ENCODE measurements at places on chromosomes 1 and 21.
A peak's percentile ranks its signal among the peaks of the same experiment; 100 is the strongest.

DNA sequence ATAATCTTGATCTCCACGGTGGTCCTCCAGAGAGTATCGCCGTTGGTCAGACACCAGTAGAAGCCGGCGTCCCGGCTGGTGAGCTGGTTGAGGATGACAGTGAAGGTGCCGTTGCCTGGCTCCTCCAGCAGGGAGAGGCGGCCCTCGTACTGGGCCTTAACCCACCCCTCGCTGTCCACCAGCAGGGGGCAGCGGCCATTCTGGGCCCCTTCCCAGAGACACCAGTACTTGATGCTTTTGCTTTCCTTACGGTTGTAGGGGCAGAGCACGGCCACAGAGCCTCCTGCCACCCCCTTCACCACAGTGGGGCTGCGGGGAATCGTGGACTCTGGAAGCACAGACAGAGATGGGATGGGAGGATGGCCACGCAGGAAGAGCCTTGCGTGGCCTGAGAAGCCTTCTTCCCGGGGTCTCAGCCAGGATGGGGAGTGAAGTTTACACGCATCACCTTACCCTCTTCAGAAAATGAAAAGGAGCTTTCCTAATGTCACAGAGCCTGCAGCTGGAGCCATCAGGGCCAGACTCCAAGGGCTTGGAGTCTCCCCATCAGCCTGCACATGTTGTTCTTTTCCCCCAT, 10.7 kb downstream of the PIGR start:
- no peak for DNase-seq

- DNase-seq = no peak
Measured at GRCh38 chr1:94648225-94649007, 106.9 kb upstream of the F3 start.

DNA sequence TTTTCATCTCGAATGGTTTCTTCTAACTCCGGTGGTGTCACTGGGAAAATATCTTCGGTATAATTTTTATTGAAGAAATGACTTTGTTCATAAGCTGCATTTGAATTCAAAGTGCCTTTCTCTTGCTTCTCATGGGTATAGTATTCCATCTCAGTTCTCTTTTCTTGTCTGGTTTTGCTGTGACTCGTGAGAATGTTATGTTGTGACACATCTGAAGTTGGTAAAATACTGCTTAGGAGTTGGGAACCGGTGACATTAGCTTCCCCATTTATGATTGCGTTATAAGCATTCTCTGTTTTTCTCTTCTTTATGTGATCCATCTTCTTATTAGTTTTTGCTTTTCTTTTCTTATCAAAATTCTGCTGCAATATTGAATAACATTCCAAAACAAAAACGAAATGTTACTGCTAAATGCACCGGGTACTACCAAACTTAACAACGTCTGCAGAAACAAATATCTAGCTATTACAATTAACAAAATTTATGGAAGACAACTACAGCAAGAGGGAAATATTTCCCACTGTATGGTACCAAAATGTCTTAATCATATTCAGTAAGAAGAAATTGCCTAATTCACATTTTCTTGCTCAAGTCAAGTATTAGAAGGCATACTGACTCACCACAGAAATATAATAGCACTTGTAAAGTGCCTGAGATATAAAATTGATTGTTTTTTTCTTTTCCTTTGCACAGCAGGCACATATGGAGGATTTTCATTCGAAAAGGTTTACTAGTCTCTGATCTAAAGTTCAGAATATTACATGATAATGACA, 15.5 kb downstream of the LRIF1 start:
- DNase-seq = no peak

GRCh38 chr1:210207597-210208450, 24.8 kb upstream of the SERTAD4 start:
- no peak for DNase-seq

DNA sequence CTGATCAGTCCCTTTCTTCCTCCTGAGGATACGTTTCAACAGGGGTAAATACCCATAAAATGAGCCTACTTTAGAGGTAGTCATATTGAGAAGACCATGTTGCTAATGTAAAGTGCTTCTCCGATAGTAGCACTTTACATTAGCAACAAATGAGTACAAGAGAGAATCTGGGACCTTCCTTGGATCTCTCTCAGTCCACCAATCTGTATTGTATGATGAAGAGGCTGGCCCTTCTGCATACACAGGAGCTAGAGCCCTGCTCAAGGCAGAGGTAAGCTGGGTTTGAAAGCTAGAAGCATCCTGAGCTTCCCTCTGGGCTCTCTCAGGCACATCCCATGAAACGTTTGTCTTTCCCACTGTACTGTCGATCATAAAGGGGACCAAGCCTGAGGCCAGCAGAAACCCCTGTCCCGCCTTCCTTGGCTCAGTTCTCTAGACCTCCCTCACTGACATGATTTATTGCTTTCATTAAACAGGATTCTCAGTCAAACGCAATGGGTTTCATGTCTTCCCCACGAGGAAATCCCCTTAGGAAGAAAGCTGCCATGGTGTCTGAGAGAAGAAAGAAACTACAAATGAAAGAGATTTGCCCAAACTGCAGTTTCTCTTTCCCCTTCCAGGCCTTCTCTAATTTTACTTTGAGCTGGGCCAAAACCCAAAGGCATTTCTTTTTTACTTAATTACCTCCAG, 62.8 kb upstream of the BCAR3 start:
- no peak for DNase-seq

DNA sequence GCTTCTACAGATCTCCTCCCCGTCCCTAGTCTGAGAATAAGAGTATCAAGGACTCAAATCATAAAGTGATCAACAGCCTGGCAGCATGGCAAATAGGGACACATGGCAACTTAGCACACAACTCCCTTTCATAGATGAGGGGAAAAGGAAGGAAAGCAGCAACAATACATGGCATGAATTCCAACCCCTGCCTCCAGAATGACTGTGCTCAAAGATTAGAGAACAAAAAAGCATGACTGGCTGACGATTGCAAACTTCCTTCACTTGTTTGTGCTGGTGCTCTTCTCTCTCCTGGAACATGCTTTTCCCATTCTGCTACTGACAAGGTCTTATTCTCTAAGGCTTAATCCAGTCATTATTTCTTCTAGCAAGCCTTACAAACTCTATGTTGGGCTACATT, 11.5 kb downstream of the KTI12 start:
- no peak for DNase-seq

DNA sequence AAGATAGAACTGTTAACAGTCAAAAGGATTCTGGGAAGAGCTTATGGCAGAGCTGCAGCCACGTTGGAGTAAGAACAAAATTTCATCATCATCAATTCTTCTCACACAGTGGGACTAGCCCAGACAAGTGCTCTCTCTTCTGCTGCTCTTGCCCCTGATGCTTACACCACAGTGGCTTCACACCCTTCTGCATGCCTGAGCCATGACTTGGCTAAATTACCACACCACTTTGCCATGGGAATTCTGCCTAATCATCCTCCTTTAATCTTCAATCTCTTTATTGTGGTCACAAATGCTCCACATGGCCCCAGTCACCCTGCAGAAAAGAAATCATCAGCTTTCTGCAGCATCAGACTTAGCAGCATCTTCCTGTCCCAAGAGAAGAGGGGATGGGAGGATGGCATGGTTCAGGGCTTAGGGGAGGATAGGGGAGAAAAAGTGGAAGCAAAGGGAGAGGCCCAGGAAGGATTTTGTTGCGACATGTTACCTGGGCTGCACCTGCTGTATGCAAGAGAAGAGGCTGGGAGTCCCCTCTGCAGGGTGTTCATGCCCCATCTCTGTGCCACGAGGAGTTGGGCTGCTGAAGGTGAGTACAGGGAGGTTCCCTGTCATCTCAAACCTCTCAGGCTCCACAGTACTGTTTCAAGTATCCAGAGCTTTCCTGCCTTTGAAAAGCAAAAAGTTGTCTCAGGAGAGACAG, 9.0 kb upstream of the RPTN start:
- no peak for DNase-seq

DNA sequence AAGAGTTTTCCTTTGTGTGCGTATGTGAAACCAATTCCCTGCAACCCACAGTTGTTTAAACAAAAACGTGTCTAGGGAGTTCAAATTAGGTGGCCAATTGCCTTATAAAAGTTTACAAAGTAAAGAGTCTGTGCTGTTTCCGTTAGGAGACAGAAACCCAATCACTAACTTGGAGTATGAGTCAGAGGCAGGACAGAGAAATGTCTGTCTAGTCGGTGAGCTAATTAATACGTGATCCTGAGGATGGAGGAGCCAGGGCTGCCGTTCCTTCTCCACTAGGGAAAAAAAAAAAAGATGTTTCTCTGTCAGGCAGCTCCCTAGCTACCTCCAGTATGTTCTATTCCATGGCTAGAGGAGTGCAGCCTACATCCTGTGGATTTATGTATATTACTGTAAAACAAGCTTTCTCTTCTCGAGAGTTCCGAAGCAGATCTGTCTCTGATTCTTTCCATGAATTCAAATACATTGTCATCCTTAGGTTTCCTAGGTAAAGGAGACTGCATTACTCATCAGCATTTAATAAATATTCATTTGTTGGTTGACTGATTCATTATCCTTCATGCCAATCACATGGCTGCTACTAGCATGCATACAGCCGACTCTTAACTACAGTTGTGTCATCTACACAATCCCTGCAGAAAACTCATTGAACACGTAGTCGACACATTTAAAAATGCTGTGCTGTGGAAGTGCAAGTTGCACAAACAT, 430.6 kb downstream of the KIF26B start:
- no peak for DNase-seq

DNA sequence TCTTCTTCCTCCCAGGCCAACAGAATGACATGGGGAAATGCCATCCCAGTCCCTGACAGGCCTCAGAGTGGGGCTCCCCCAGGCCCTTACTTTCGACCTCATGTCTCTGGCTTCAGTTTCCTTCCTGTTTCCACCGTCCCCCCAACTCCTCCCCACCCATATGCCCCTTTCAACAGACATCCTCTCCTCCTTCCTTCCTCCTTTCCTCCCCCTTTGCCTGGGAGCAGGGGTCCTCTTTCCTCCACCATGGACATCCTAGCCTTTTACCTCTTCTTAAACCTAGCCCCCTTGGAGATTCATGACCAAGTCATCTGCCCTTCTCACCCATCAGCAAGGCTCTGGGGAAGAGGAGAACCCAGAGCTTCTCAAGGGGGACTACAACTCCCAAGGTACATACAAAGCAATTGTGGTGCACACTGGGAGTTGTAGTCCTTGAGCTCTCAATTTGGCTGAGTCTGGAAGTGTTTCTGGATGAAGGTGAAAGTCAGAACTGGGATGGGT, 4.0 kb downstream of the ZBTB7B start:
- DNase-seq = no peak

DNA sequence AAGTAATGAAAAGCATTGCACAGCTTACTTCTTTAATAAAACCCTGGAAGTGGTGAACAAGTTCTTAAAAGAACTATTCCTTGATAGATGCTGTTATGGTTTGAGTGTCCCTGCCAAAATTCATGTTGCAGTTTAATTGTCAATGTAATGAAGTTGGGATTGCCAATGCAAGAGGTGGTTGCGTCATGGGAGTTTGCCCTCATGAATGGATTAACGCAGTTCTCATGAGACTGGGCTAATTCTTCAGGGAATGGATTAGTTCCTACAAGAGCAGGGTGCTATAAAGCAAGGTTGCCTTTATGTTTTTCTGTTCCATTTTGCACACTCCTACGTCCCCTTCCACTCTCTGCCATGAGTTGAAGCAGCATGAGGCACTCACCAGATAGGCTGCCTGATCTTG, 446.7 kb upstream of the B3GALT2 start:
- DNase-seq = no peak

DNA sequence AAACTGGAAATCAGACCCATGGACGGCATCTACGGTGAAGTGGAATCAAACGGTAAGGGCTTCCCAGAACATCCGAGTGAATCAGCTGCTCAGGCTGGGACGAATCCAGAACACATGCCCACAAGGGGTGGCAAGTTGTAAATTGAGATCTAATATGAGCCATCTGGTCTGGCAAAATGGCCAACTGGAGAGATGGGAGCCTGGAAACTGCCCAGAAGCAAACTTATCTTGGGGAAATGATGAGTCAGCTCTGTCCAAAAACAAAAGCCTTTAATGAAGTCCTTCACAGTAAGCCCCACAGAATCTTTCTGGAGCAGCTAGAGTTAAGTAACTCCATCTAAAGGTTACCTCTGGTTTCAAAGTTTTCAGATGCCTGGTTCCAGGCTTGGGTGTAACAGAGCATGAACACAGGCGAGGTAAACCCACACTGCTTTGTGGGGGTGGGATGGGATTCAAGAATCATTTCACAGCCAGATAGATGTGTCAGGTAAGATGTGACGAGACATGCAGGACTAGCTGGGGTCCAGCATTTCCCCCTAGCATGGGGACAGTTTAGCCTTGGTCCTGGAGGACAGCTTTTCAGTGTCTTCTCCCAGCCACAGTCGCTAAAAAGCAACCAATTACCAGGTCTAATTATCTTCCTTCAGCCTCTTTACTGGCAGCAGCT, 10.5 kb upstream of the SRP9 start:
- peak; percentile 24 for DNase-seq

DNA sequence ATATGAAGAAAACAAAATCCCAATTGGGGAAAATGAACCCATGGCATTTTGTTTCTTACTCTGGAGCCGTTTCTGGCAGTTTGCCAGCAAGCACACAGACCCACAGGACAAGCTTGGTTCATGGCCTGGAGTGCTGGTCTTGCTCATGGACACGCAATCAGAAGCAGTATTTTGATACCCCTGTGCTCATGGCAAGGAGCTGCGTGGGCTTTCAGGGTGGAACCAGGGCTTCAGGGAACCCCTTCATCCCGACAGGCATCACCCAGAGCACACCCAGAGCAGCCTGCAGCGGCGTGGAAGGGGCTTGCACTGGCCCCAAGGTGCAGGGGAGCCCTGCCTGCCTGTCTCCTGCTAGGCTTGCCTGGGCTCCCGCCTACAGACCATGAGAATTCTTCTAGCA, 45.4 kb upstream of the PCBP3 start:
- no peak for DNase-seq

DNA sequence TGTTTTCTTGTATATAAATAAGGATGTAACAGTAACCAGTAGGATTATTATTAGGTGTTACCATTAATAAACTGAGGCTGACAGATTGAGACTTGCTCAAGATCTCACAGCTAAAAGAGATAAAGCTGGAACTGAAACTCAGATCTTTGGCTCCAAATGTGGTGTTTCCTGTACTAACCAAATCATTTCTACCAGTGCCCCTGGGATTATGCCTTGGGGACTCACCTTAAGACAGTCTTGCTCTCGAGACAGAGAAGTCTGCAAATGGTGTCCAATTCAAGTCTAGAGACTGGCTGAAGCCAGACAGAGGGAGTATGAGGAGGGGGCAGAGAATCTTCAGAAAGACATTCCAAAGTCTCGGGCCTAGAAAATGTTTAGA, 593 bp upstream of the CD53 start:
- no peak for DNase-seq

DNA sequence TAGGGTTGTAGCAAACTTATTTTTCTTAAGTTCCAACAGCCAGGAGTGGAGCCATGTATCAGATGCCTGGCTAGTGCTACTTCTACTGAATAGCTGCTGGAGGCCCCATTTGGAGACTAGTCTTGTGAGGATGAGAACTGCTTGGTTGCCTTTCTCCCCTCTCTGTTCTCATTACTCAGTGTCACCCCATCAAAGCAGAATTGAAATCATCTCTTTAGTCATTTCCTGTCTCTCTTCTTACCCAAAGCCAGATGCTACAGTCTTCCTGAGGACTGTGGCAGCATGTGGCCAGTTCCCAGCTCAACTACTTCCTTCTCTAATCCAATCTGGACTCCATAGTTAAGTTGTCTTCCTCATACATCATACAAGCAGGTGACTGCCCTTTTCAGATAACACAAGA, 197.5 kb downstream of the BRINP2 start:
- DNase-seq = no peak

Measured in anterior cingulate cortex (tissue), 58 donors.